ENCODE measurements at places on chromosomes 12 and 14.

DNA sequence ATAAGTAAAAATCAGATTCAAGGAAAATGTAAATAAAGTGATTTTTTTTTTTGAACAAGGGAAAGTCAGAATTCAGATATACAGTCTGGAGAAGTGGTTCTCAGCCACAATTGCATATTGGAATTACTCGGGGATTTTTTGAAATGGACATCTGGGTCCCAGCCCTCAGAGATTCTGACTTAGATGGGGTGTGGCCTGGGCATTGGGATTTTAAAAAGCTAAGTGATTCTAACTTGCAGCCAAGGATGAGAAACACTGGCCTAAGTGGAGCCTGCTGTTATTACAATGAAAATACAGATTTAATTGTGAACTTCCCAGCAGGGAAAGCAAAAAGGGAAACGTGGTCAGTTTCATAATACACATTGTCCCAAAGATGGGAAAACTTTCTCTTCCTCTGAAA is 273.8 kb downstream of the TTC8 start:
- no peak for DNase-seq

GRCh38 chr12:41277100-41277945 is 89.2 kb downstream of the PDZRN4 start:
- DNase-seq = peak; percentile 38

DNA sequence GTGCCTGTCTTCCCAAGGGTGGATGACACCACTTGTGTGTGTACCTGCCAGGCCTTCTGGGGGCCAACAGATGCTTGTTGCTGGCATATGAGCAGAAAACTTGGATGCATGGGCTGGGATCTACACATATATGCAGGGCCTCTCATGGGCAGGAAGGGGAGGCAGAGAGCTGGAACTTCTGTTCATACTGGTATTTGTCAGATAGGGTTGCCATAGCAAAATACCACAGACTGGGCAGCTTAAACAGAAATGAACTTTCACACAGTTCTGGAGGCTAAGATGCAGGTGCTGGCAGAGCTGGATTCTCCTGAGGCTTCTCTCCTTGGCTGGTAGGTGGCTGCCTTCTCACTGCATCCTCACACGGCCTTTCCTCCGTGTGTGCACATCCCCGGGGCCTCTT is 121.8 kb downstream of the SUDS3 start:
- no peak for DNase-seq

DNA sequence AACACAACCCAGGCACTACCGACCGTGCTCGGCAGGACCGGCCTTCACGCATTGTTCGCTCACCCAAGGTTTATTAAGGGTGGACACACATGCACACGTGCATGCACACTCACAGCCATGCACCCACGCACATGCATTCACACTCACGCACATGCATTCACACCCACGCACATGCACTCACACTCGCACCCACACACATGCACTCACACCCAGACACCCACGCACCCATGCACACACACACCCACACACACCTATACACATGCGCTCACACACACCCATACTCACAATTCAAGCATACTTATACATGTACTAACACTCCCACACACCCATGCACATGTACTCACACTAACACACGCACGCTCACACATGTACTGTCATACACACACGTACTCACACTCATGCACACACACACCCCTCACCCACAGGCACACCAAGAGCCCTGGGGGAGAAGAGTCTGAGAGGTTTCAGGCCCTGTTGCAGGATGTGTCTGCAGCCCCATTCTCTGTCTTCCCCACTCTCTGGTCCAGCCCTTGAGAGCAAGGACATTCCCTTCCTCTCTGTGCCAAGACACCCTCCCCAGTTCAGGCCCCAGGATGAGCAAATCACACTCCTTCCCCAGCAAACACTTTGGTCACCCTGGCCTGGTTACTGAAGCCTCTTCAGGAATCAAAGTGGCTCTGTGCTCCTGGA is 49.4 kb upstream of the BCL11B start:
- DNase-seq = no peak

DNA sequence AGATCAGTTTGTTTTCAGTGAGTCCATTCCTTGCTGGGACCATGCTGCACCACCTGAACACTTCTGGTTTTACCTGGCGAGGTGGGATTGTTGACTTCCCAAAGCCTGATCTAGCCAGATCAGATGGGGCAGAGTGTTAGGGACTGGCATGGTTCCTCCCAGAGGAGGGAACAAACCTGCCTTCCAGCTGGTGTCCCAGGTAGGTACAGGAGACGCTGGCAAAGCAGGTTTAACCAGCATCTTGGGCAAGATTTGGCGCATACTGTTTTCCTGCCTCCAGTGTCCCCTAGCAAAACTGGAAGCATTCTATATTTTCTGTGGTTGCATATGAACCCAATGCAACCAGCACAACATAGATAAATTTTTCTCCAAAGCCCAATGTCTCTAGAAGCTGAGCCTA is 14.6 kb upstream of the FOS start:
- no peak for DNase-seq

All from HEK293T (cell line).